ENCODE measurements at places on chromosomes 5 and 9. TPM values are rescaled to one million over a fixed set of nuclear protein-coding genes. Genes with fewer than 3 reads are reported as not detected.

GRIN1 gene
- total RNA-seq, result not detected

CAMSAP1 gene
- 11.9 TPM for total RNA-seq

AQP3 gene
- total RNA-seq, result 5.4 TPM

FBLL1 gene
- 1.6 TPM for total RNA-seq

TLE1 gene
- 30.8 TPM for total RNA-seq

IRX1 gene
- 0.47 TPM for total RNA-seq

GRXCR2 gene
- not detected for total RNA-seq

TAF1L gene
- total RNA-seq, result not detected

NIPAL4 gene
- 0.26 TPM for total RNA-seq

ENTPD2 gene
- total RNA-seq, result 0.09 TPM

GM2A gene
- total RNA-seq, result 38.0 TPM

OR1L1 gene
- total RNA-seq, result not detected

SLC34A1 gene
- total RNA-seq, result not detected

CARD9 gene
- total RNA-seq, result 4.3 TPM

IL33 gene
- 18.6 TPM for total RNA-seq

CTNNAL1 gene
- 45.5 TPM for total RNA-seq

AGPAT2 gene
- total RNA-seq, result 36.3 TPM

CBY3 gene
- total RNA-seq, result not detected

IL17B gene
- total RNA-seq, result not detected

CCL21 gene
- 2.6 TPM for total RNA-seq

COL5A1 gene
- 1,154 TPM for total RNA-seq

SGCD gene
- 11.2 TPM for total RNA-seq

CD72 gene
- total RNA-seq, result 2.2 TPM

RALGPS1 gene
- total RNA-seq, result 3.7 TPM

PCDHGB3 gene
- 1.8 TPM for total RNA-seq

AGXT2 gene
- total RNA-seq, result not detected

CDH18 gene
- 0.60 TPM for total RNA-seq

GPX3 gene
- total RNA-seq, result 133 TPM
